ENCODE measurements at places on chromosomes 16 and 17.
A peak's percentile ranks its signal among the peaks of the same experiment; 100 is the strongest.

DNA sequence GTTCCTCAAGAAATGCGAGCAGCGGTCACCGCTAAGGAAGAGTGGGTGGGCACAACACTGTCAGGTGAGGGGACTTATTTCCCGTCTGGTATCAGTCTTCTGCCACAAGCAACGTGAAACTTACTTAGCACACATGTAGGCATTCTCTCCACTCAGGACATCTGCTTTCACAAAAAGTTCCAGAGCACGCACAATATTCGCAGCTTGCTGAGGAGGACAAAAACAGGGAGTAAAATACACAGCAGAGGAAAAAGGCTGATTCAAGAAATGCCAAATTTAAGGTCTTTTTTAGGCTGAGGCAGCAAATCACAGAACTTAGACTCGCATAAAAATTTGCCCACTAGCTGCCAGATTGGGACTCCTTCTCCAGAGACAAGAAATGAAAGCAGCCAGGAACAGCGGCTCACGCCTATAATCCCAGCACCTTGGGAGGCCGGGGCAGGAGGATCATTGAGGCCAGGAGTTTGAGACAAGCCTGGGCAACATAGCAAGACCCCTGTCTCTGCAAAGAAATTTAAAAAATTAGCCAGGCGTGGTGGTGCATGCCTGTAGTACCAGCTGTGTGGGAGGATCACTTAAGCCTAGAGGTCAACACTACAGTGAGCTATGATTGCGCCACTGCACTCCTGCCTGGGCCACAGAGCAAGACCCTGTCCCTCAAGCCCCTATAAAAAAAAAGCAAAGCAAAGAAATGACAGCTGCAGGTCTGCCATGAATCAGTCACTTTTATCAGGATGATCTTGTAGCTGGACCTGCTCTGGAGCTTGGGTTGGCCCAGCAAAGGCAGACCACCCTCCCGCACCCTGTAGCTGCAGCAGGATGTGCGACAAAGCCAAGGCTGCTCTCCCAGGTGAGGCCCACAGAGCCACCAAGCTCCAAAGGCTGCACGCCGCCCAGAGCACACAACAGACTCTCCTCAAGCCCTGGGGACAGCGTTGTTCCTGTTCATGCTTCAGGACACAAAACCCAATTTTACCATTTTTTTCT is 20.5 kb downstream of the USP36 start:
- no peak for DNase-seq

DNA sequence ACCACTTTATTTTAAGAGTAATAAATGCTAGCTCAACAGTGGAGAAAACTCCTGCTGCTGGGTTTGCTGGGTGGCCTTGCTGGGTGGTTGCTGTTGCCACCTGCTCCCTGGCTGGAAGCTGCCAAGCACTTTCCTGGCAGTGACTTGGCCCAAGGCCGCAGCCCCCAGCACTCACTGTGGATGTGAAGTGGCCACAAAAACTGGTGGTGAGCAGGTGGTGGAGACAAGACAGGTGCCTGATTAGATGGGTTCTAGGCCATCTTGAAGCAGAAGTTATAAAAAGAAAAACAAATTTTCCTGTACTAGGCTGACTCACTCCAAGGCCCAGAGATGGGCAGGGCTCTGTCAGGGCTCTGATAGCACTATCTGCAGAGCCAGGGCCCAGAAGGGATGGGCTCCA is 224.7 kb upstream of the NLRP1 start:
- DNase-seq = no peak

- DNase-seq = no peak
Measured at GRCh38 chr16:55955424-55955823, 80.3 kb upstream of the CES5A start.

DNA sequence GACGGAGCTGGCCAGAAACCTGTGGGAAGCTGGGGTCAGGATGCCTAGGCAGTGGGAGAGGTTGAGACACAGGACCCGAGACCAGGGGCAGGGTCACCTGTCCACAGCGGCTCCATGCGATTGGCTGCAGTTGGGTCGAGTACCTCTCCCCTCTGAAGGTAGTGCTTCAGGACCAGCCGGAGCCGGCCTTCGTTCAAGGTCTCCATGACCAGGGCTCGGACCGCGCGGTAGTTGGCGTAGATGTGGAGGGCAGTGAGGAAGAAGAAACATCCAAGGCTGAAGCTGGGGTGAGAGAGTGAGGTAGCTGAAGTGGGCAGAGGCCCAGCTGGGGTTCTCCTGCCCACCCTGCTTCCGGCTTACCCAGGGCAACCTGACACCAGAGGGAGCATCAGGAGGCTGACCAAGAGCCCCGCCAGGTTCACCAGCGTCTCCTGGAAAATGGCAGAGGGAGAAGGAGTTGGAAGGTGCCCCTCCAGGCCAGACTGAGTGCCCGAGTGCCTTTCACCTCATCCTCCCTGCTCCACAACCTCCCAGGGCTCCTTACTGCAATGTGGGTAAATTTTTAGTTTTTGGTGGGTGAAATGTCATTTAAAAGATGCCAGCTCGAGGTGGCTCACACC is 10.7 kb downstream of the SLC5A2 start:
- DNase-seq = no peak

GRCh38 chr16:61797961-61798507 is 238.2 kb downstream of the CDH8 start:
- peak; percentile 59 for DNase-seq

DNA sequence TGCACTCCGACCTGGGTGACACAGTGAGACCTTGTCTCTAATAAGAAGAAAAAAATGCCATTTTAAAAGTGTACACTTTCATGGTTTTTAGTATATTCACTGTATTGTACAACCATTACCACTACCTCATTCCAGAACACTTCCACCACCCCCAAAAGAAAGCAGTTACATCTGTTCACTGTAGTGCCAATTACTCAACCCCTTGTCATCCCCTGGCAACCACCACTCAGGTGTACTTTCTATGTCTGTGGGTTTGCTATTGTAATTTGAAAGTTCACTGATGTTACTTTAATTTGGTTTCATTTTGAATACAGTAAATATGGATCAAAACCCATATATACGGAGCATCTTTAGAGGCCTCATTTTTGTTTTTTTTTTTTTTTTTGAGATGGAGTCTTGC is 6.1 kb downstream of the ZG16 start:
- no peak for DNase-seq

DNA sequence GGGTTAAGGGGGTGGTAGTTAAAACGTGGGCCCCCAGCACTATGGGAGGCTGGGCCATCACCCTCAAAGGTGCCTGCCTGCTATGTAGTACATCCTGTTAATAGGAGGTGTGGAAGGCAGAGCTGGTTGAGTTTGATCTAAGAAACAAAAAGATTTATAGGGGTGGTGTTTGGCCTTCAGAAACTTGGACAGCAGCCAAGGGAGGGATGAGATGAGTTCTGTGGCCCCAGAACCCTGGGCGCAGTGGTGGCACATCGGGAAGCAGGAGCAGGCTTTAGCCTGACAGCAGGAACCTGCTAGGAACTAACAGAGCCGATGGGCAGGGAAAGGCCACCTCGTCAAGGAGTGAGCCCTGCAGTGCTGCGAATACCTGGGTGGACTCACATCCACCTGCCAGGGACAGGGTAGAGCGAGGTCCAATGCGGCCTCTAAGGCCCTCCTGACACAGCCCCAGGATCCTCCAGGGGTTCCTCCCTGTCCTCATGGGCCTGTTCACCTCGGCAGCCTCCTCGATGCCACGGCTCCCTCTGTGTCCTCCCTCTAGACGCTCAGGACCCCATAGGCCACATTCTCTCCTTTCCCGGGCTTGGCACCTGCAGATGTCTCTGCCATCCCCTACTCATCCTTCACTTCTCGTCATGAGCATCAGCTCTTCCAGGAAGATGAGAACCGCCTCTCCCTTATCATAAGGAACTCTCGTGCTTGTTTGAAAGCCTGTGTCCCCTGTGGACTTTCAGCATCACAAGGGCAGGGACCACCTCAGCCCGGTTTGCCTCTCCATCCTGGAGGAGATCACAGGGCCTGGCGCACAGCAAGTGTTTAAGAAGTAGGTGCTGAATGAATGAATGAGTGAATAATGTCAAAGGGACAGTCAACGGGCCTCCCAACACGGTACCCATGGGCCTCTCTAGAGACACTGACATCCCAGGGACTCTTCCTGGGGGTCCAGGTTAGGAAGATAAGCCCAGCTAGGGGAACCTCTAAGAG is 103.5 kb upstream of the TNRC6C start:
- no peak for DNase-seq
